ENCODE measurements at places on chromosomes 7 and 10.

DNA sequence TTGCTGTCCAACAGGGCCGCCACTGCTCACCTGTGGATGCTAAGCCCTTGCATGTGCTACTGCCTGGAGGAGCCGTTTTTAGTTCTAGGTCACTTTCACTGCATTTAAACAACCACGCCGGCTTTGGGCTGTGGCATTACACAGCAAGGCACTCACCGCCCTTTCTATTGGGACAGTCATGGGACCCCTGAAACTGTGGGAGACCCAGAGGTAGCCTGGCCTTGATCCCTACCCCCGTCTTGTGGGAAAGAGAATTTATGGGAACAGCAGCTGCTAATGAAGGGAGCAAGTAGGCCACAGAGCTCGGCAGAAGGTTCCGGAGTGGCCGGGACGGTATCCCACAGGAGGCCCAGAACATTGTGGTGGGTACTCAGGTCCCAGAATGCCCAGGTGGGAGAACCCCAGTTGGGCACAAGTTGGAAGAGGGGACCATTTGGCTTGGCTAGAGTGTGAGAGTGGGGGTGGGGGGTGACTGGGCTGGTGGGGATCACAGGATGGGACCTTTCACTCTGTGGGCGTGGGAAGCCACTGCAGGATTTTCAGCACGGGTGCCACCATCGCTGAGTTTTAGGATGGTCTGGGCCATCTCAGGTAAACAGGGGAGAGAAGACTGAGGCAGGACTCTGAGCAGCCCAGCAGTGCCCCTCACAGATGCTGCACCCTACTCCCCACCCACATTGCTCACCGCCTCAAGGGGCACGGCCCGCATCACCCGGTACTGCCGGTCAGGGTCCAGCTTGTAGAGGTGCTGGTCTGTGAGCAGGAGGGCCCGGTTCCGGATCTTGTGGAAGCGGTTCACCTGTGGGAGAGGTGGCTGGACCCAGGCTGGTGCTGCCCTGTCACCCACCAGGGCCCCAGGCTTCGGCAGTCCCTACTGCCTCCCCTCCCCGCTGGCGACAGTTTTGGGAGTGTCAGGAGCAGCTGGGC lies 15.2 kb downstream of the MYO1G start:
- no peak for DNase-seq

GRCh38 chr10:114131094-114131493 lies 42.9 kb downstream of the CCDC186 start:
- no peak for DNase-seq

- peak; percentile 32 for DNase-seq
Measured at GRCh38 chr7:156545979-156546378, 94.6 kb upstream of the RNF32 start.

GRCh38 chr7:45048748-45049147 lies 40.0 kb downstream of the NACAD start:
- no peak for DNase-seq

GRCh38 chr7:101985903-101986734 lies 168.7 kb downstream of the CUX1 start:
- DNase-seq, result no peak

- DNase-seq, result no peak
Measured at GRCh38 chr7:1254281-1255079, 21.8 kb downstream of the UNCX start.

- no peak for DNase-seq
Measured at GRCh38 chr10:48684792-48685623, at the start of gene WDFY4. WDFY4 (plus strand) TSS chr10:48684873; CDS start chr10:48709733, 24,860 bp downstream.

GRCh38 chr10:101812606-101813005 lies 5.6 kb downstream of the OGA start:
- DNase-seq, result no peak

- no peak for DNase-seq
Measured at GRCh38 chr7:136869991-136870865, 1.8 kb downstream of the CHRM2 start.

DNA sequence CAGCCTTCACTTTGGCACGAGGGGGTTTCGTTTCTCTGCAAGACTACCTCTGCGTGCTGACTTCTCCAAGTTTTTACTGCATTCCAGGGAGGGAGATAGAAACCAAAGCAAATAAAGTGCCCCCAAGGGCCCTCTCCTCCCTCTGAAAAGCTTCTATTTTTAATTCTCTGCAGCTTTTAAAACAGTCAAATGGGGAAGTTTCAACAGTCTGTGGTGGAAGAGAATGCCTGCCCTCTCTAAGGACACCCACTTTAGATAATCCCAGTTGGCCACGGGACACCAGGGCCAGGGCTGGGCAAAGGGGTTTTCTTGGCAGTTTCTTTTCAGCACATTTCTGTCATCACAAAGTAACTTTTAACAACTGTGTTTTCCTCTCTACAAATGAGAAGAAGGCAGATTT lies 386.7 kb upstream of the NPVF start:
- no peak for DNase-seq
